ENCODE measurements at places on chromosomes 7 and 10.

DNA sequence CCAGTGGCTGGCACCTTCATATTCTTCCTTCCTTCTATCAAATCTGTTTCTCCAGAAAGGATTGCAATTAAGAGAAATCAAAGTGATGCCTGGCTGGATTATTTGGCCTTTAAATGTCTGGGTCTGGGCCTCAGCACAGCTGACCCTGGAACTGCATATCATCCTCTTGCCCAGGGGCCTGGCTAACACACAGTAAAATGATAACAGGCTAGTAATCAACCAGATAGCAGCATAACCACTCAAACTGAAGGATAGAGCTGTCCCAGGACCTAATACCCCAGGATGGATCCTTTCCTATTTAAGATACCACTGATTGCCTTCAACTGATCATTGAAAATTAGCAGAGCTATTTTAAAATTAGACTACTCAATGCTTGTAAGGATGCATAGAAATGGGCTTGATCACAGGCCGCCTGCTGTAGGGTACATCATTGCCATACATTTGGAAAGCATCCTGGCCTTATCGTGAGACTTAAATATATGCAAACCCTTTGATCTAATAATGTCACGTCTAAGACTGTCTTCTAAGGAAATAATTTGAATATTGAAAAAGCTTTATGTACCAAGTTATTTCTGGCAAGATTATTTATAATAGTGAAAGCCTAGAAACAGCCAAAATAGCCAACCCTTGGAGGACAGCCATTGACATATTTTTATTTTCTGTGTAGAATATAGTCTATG, 144.0 kb upstream of the CHST15 start:
- no peak for DNase-seq

DNA sequence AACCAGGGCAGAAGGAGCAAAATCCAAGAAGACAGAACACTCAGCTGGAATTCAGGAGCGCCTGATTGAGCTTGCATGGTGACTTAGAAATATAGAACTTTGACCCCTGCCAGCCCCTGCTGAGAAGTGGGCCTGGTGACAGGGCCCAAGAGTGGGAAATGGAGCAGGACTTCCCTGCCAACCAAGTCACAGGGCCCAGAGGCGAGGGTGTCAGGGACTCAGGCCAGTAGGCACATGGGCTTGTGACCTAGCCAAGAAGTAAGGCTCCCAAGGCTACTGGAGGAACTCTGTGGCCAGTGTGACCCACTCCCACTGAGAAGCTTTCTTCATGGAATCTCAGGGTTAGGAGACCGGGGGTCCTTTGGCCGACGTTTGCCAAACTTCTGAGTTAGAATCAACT, 31.9 kb downstream of the LRRC20 start:
- no peak for DNase-seq

DNA sequence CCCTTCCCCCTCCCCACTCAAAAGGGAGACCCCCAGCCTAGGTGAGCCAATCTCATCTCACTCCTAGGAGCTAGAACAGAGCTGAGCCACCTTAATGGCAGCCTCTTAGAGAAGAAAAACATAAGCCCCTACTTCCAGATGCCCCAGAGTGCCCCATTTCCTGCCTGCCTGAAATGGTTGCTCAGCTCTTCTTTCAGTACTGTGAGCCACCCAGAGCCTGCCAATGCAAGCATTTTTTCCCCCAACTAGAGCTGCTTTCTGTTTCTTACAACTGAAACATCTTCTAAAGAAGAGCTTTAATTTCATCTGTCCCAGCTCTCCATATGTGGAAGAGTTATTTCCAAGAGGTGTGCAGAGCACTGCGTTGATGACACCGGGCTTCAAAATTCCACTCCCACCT, 136.7 kb downstream of the PLPP4 start:
- DNase-seq: no peak

DNA sequence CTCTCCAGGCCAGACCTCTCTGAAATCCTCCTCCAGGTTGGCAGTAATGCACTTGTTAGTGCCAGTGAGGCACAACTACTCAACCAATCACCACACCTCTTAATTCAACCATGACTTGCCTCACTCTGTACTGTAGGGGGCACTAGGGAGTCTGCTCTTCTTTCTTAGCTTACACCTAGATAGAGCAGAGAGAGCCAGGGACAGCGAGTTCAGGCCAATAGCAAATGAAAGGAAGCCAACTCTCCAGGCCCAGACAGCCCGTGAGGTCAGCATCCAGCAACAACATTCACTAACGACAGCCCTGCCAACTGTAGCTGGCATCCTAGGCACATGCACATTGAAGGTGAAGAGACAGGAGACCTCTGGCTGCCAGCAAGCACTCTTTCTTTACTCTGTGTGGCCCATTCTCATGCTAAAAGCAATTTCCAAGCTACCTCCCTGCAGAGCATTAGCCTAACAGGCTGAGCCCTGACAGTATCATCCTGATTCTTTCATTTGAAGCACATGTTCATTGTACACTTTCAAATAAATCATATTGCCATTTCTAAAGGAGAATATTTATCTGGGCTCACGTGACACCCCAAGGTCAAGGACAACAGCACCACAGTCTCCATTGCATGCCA, 136.3 kb downstream of the DPY19L1 start:
- DNase-seq: no peak

DNA sequence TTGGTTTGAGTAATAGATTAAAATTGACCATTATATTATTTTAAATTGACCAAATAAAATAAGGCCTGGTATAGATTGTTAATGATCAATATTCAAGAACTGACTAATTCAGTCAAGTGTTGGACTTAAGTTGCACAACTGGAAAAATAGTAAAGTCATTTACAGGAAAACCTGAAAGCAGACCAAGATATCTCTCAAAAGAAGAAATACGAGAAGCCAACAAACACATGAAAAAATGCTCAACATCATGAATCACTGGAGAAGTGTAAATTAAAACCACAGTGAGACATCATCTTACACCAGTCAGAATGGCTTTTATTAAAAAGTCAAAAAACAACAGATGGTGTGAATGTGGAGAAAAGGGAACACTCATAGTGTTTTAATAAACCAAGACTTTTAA, 80.4 kb upstream of the MALRD1 start:
- DNase-seq: no peak

GRCh38 chr7:14806891-14807290, 95.7 kb downstream of the DGKB start:
- peak; percentile 11 for DNase-seq

GRCh38 chr7:79730971-79731370, 277.5 kb upstream of the MAGI2 start:
- DNase-seq: no peak

DNA sequence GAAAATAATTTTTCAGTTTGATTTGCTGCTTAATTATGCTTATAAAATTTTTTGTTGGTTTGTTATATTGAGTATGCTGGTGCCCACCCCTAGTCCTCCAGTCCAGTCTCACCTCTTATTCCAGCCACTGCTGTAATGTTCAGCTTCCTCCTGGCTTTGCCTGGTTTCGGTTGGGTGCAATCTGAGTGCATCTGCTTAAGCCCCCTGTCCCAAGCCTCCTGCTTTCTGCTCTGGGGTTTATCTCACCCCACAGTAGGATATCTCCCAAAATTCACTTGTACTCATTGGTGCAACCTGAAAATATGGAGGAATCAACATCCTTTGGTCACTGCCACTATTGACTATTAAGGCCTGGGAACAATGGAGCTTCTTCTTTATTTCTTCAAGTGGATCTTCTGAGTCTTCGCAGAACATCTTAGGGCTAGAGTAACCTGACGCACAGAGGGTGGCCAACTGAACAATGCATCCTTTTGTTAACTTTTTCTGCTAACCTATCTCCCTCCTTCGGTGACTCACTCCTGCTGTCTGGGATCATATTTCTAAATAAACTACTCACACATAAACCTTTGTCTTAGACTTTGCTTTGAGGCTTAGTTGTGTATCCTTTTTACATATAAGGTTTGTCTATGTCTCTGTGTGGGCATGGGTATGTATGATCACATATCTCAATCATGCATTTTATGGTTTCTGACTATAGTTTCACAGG, 19.1 kb upstream of the SOSTDC1 start:
- DNase-seq: no peak

- no peak for DNase-seq
Measured at GRCh38 chr10:17455015-17455520, 673 bp upstream of the ST8SIA6 start.

DNA sequence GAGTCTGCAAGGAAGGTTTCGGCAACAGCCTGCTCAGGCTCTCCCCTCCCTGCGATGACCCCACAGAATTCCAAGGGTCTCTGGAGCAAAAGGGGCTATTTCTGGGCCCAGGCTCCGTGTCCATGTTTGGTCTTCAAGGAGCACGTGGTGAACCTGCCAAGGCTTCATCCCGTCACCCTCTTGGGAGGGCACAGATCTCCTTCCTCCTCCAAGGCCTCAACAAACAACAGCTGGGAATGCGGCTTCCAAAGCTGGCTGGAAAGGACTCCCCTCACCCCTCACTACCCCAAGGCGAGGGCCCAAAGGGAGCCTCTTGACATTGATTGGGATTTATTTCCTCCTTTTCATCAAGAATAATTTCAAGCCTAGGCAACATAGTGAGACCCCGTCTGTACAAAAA, 14.0 kb upstream of the KPNA7 start:
- DNase-seq: no peak

- no peak for DNase-seq
Measured at GRCh38 chr10:5895804-5896203, 5.8 kb downstream of the FBH1 start.

DNA sequence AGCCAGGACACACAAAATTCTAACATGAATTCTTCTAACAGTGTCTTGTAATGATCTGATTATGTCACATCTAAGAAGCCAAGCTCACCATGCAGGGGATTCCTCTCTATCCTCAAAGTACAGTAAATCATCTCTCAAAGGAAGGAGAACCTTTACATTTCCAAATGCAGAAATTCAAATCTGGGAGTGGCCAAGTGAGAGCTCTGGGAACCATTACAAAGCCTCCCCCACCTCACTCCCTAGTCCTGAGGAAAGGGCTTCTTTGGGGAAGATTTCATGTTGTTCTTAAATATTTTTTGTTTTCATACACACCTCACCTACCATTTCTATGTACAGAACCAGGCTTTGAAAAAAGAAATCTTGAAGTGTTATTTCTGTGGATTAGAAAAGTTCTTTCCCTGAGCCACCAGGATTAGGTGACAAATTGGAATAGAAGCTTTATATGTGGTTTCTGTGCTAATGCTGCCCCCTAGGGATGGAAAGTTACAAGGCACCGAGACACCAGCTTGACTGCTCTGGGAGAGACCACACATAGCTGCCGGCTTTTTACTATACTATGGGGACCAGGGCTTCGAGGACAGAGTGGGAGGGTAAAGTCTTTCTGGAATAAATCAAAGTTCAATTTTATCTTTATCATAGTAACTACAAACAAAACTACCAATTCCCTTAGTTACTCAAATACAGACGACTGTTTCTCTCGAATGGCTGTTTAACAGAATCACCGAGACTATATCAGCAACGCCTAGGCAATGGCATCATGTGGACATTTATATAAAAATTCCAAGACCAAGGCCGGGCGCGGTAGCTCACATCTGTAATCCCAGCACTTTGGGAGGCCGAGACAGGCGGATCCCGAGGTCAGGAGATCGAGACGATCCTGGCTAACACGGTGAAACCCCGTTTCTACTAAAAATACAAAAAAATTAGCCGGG, 116.1 kb downstream of the RNF216 start:
- peak; percentile 43 for DNase-seq

DNA sequence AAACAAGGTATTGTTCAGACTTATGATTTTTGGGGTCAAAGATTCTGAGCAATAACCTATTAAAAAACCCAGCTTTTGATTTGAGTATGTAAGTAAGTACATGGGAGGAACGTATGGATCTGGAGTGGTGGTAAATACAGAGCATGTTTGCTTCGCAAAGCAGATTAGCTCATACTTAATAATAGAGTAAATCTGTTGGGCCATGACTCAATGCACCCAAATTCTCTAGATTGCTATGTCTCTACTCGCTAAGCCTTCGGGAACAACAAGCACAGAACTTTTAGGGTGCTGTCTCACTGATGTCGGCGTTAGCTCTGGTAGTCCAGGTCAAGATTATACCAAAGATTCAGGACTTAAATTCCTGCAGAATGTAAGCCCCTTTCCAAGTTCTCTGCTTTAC, 807 bp upstream of the MINPP1 start:
- DNase-seq: no peak

GRCh38 chr7:1555813-1556543, at the start of gene TMEM184A:
TMEM184A (minus strand) TSS chr7:1556205; CDS start chr7:1555484, 721 bp downstream.
- no peak for DNase-seq

GRCh38 chr7:6284055-6284400, 11.6 kb upstream of the CYTH3 start:
- no peak for DNase-seq

- no peak for DNase-seq
Measured at GRCh38 chr10:125344573-125345171, 184.3 kb upstream of the CTBP2 start.

GRCh38 chr10:104306897-104307296, 31.4 kb downstream of the ITPRIP start:
- no peak for DNase-seq

DNA sequence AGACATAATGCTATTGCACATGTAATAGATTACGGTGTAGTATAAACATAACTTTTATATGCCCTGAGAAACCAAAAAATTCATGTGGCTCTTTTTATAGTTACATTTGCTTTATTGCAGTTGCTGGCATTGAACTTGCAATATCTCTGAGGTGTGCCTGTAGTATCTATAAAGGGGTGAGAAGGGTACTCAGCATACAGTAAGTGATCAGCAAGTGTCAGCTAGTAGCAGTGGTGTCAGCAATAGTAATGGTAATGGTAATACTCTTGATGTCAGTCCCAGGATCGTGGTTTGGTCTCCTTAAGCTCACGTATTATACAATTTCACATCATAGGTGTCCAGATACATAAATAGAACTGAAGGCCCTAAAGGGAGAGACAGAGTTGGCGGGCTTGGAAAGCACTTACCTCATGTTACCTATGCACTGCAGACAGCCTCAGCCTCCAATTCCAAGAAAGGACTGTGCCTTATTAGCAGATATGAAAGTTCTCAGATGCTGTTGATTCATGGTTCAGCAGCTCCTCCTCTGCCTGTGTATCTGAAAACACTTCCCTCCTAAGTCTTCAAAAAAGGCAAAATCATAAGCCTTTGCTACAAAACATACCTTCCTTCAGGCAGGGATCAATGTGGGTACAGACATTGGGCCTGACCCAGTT, 6.6 kb upstream of the GIMAP7 start:
- no peak for DNase-seq

- DNase-seq: no peak
Measured at GRCh38 chr10:132443605-132443982, 46.6 kb downstream of the PWWP2B start.

DNA sequence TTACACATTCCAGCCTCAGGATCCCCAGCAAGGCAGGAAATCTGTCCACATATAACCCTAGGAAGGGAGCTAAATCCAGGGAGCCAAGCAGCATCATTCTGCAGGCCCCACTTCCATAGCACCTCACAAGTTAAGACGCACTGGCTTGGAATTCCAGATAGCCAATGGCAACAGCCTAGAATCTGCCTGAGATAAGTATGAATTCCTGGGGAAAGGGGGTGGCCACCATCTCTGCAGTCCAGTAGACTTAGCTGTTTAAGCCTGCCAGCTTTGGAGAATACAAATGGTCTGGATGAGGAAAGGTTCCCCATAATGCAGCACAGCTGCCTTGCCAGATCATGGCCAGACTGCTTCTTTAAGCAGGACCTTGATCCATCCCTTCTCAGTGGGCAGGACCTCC, 179.4 kb upstream of the PRSS1 start:
- no peak for DNase-seq

All from AG09309 (cell line).